ENCODE measurements at places on chromosomes 7 and 10.

- no peak for DNase-seq
Measured at GRCh38 chr10:86960863-86961434, 2.5 kb downstream of the SNCG start.

GRCh38 chr7:152759949-152760853 is 649 bp downstream of the ACTR3B start:
- no peak for DNase-seq

DNA sequence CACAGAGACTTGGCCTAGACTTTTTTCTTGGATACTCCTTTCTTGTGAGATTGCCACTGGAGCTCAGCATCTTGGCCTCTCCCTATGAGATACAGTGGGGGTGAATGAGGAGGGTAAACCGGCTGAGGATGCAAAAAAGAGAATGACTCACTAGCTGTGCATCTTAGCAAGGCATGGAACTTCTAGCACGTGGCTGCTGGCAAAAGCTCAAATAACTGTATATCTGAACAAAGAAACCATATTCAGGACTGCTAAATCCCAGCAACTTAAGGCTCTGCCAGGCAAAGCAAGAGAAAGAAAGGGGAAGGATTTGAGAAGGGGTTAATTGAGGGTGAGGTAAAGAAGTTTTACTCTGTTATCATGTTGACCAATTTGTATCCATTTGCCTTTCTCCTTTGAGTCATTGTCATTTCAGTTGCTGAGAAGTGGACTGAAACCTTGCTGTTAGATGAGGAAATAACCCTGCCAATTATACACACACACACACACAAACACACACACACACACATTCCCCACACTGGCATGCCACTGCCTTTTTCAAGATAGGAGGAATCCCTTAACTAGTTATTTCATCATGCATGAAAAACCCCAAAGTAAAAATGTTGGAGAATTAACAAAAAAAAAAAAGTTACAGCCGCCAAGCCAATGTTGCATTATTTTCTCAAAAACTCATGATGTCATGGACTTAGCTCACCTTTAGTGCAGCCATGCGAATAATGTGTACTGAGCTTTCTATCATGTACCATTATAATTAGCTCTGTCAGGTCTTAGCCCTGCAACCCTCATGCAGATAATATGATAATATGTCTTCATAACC is 997.3 kb downstream of the LRMDA start:
- DNase-seq, result no peak

DNA sequence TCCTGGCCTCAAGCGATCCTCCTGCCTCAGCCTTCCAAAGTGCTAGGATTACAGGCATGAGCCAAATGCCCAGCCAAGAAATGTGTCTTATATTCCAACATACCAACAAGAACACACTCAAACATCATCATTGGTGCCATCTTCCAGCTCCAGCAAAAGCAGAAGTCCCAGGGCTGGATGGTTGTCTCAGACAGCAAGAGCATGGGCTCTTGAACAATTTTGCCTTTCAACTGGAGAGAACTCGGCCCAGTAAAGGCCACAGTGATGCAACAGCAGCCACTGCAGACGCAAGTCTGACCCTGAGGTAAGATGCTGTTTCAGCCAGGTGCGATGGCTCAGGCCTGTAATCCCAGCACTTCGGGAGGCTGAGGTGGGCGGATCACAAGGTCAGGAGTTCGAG is 52.8 kb upstream of the NFE2L3 start:
- no peak for DNase-seq

- no peak for DNase-seq
Measured at GRCh38 chr10:96991313-96991841, 159.3 kb downstream of the LCOR start.

Data from NCI-H2081 treated with DMSO at 0.1 percent for 48 hours (cell line).